Umbilical cord (tissue), 2 donors: ENCODE measurements at places on chromosomes 16 and 17.

GRCh38 chr16:10694306-10694705, 424 bp downstream of the TEKT5 start:
- no peak for DNase-seq

DNA sequence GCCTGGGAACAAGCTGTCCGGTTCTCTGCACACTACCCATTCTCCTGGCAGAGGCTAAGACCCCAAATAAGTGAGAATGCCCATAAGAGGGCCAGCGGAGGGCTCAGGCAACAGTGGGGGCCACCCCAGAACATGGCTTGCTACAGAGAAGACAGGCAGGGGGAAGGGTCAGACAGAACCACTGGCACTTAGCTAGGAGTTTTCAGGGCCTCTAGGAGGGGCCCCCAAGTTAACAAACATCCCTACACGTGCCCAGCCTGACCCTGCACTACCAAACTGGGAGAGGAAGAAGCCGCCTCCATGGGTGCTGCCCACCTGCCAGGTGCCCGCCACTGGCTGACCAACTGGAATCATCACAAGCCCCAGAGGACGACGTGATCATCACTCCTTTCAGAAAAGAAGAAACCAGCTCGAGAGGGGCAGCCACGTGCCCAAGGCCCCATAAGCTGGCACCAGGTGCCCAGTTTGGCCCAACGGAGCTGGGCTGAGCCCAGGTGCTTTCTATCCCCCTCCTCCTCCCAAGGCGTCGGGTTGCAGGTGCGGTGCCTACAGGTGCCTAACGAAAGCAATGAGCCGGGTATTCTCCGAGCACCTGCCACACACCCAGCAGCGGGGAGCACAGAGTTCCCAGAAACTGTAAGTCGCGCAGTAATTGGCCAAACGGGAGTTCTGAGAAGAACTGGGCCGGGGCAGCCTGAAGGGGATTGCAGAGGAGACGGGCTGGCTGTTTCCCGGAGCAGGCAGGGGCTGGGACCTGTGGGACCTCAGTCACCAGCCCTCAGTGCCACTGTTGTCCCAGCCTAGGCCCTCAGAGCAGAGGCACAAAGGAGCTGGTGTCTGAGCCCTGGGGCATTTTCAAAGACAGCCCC, 13.2 kb downstream of the RPH3AL start:
- no peak for DNase-seq

- DNase-seq, result no peak
Observed at GRCh38 chr16:77191259-77191969, 424 bp downstream of the MON1B start.

DNA sequence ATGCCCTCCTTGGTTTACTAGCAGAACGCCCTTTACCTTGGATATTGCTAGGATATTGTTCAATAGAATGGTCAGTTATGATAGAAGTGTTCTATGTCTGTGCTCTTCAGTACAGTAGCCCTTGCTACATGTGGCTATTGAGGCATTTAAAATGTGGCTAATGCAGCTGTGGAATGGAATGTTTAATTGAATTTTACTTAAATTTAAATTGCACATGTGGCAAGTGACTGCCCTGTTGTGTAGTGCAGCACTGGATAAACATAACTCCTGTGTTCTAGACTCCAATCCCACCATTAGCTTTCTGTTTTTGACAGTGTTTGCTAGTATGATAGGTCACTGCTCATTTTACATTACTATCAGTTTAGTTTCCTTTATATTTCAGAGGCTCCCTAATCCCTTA, 29.9 kb downstream of the RAD51C start:
- DNase-seq, result no peak

- no peak for DNase-seq
Observed at GRCh38 chr17:27207073-27207513, 86.8 kb upstream of the WSB1 start.

DNA sequence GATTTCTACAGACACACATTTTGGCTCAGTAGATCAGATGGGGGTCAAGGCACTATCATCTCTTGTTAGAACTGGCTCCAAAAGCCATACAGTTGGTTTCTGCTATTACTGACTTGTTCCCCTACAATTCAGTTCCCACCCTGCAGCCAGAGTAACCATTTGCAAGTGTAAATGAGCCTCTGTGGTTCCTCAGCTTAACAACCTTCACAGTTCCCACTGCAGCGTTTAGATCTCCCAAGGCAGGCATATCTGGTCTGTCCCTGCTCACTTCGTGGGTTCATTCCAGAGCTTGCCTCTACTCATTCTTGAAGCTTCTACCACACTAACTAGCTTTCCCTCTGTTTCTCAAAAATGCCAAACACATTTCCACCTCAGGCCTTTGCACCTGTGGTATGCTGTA, 186.1 kb downstream of the CBLN1 start:
- DNase-seq, result no peak

DNA sequence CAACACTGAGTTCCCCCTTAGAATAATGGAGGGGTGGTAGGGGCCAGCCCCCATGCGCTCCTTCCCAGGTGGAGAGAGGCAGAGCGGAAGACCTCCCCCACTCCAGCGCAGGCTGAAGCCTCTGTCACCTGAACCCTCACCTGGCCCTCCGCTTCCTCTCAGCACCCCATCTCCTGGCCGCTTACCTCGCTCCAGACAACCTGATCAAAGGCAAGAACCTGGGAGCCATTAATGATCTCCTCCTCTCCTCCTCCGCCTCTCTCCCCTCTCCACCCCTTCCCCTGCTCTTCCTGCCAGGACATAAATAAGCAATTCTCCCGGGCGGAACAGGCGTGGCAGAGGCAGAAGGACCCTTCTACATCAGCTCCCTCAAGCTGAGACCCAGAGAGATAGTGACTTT, 110.2 kb upstream of the LHX1 start:
- no peak for DNase-seq

GRCh38 chr16:75246504-75247205, 4.8 kb downstream of the BCAR1 start:
- DNase-seq, result peak; percentile 50

- no peak for DNase-seq
Observed at GRCh38 chr16:21222495-21223337, 10.8 kb upstream of the ANKS4B start.

- no peak for DNase-seq
Observed at GRCh38 chr17:16250635-16251034, 33.6 kb downstream of the PIGL start.

DNA sequence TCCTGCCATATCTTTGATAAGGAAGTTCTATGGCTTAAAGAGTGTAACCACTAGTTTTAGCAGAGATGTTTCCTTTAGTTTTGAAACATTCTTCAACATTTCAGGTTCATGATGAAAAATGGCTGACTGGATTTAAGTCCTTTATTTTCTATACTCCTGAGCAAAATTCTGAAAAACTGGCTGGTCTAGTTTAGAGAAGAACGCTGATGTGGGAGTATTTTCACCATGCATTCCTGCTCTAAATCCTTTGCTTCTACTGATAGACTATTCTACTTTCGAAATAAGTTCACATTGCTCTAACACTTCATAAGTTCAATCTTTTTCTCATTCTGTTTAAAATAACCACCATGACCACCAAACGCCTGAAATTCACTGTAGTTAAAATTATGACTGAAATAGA, 281.9 kb downstream of the FTO start:
- DNase-seq, result peak; percentile 68

DNA sequence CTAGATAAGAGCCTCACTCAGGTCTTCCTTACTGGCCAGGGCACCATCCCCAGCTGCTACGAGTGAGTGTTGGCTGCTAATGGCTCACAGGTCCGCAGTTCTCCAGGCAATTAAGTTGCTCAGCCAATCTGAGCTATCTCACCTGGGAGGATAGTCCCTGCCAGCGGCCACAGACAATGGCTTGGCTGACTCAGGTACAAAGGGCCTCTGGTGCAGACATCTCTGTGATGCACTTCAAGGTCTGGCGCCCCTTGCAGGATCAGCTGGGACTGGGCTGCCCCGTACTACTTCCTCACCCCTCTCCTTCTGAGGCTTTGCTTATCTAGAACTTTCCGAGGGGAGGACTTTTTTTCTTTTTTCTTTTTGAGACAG, 49.2 kb upstream of the EMP2 start:
- DNase-seq, result no peak

DNA sequence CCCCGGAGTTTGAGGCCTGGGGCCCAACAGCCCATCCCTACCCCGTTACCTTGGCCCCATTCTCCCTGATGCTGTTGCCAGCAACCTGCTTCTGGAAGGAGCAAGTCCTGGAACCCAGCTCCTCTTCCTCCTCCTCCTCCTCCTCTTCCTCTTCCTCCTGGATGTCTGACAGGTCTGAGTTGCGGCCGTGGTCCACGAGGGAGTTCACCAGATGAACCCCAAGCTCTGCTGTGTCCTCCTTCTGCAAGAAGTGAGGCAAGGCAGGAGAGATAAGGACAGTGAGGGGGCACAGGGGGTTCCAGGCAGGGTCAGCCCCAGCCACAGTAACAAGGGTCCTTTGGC, 18.7 kb downstream of the TSPOAP1 start:
- DNase-seq, result no peak

GRCh38 chr17:15236281-15237105, 28.6 kb downstream of the PMP22 start:
- DNase-seq, result no peak

- no peak for DNase-seq
Observed at GRCh38 chr17:57471868-57472368, 215.6 kb downstream of the MSI2 start.

DNA sequence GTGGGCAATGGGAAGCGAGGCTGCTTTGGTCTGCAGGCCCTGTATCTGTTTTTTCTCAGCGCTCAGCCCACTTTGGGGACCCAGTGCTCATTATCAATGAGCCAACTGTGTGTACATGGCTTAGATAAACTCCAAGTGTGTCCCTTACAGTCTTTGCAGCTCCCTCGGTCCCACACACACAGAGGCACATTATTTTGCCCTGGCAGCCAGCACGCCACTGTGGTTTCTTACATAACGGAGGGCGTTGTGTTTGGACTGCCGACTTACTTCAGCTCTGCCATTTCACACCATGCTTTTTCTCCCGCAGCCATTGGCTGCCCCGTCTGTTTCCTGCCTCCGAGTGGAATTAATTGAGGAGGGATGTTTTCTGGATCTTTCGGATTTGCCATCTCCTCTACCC, 56.5 kb upstream of the CLEC18A start:
- DNase-seq, result no peak

DNA sequence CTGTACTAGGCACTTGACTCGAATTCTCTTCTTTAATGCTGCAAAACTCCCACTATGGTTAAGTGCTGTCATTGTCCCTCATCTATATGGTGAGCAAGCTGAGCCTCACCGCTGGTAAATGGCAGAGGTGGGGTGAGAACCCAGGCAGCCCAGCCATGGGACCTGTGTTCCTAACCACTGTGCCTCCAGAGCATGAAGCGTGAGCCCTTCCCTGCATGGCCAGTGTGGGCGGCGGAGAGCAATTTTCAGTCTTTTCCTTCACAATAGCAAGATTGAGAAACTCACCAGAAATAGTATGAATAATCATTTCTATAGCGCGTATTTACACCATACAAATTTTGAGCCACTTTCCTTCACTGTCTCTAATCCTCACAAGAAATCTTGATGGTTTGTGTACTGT, 9.2 kb downstream of the BFAR start:
- DNase-seq, result no peak

GRCh38 chr17:50467114-50467854, 1.4 kb downstream of the CHAD start:
- no peak for DNase-seq

DNA sequence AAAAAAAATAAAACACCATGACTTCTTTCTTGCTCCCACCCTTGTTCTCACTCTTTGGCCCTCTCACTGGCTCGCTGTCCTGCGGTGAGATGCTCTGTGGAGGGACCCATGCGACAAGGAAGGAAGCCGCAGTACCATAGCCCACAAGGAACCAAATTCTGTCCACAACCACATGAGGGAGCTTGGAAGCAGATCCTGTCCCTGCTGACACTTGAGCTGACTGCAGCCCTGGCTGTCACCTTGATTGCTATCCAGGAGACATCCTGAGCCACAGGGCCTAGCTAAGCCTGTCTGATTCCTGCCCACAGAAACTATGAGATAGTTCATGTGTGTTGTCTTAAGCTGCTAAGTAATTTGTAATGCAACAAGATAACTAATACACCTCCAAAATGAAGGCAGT, 4.8 kb upstream of the MT2A start:
- no peak for DNase-seq

- no peak for DNase-seq
Observed at GRCh38 chr17:2086306-2086705, 31.4 kb downstream of the HIC1 start.

GRCh38 chr17:67449065-67449464, 72.0 kb downstream of the PITPNC1 start:
- DNase-seq, result no peak

GRCh38 chr16:57694231-57694724, 328 bp upstream of the DRC7 start:
- no peak for DNase-seq

- DNase-seq, result no peak
Observed at GRCh38 chr17:16325964-16326363, 27.3 kb downstream of the CENPV start.

DNA sequence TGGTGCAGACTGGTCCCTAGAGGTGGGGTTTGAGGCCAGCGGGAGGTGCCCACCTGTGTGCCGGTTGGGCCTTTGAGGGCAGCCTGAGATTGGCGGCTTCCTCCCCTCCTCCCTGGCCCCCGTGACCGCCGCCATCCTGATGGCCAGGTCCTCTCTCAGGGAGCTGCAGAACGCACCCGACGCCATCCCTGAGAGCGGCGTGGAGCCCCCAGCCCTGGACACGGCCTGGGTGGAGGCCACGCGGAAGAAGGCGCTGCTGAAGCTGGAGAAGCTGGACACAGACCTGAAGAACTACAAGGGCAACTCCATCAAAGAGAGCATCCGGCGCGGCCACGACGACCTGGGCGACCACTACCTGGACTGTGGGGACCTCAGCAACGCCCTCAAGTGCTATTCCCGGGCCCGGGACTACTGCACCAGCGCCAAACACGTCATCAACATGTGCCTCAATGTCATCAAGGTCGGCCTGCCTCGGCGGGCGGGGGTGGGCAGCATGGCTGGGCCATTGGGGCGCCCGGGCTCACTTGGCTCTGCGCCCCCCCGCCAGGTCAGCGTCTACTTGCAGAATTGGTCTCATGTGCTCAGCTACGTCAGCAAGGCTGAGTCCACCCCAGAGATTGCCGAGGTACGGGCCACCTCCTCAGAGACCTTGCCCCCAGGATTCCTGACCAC, 2.8 kb downstream of the GPS1 start:
- no peak for DNase-seq

- peak; percentile 92 for DNase-seq
Observed at GRCh38 chr16:84819644-84820304, at the start of gene CRISPLD2. TSS of gene CRISPLD2 (plus strand) at chr16:84819985. CDS start at chr16:84838496, 18,511 bp downstream.

DNA sequence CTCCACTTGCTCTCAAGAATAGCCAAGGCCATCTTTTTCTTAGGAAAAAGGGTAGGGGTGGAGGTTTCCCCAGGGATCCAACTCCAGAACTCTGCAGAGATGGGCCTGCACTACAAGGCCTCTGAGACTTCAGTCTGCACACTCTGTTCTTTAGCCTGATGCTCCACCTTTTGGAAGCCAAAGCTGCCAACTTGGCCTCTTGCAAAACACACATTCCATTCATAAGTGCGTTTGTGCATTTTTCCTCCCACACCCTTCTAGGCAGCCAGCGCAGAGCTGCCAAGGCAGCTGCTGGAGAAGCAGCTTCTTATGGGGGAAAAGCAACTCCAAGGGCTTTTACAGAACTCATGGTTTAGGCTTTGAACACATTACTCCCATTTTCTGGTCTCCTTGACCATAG, 45.3 kb downstream of the REXO5 start:
- peak; percentile 96 for DNase-seq
